ENCODE measurements at places on chromosomes 5 and 9.

DNA sequence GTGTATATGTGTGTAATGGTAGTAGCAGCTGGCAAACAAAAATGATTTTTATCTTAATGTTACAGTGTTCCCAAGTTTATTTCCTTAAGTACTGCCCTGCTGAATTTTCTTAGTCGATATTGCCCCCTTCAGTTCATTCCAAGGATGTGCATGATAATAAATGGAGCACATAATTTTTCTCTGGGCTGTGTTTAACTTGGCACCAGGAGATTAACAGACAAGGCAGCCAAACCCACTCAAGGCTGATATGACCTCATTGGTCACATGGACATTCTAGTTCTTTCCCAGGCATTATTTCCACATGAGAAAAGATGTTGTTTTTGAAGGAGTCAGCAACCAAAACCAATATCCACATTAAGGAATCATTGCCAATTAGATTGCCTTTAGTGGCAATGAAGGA lies 61.8 kb downstream of the COX7C start:
- no peak for DNase-seq

GRCh38 chr9:33452828-33453271 lies 5.5 kb upstream of the AQP3 start:
- peak; percentile 80 for DNase-seq

GRCh38 chr9:68653141-68653595 lies 51.9 kb upstream of the PIP5K1B start:
- DNase-seq: no peak

DNA sequence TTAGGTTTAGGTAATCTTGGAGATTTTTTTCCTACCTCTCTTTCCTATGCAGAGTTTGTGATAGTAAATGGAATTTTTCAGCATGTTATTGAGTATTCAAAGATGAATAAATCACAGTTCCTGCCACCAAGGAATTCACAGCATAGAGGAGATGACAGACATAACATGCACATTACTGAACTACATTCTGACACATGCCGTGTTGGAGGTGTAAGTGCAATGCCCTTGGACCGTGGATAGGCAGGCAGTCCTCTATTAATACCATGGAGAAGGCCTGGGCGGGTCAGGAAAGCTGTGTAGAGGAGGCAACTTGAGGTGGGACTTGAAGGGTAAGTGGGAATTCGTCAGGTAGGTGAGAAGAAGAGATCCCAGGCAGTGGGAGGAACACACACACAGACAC lies 43.9 kb downstream of the MCCC2 start:
- no peak for DNase-seq
